ENCODE measurements at places on chromosomes 5 and 9.
A peak's percentile ranks its signal among the peaks of the same experiment; 100 is the strongest.

DNA sequence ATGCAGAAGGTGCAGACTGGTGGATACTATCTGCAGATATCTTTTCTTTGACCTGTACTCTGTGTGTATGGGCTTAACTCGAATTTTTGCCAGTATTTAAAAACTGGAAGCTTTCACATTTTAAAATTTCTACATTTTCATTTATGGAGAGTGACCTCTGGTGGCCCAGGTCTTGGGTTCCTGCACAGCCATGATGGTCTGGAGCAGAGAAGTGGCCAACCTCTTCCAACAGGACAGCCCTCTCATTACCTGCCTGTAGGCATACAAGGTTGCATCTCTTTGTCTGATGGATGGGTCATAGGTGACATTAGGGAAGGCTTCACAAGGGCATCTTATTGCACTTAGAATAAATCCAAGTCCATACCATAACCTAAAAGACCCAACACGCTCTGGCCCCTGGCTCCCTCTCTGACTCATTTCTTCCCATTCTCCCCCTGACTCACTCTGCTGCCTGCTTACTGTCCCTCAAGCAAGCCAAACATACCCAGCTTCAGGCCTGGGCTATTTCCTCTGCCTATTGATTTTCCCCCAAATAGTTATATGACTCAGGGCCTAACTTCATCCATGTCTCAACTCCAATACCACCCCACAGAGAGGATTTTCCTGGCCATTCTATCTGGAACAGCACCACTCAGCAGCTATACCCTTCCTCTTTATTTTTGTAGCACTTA lies 113.3 kb upstream of the SLC1A3 start:
- DNase-seq: no peak

GRCh38 chr5:109329333-109330237 lies 80.2 kb downstream of the PJA2 start:
- DNase-seq: peak; percentile 48

GRCh38 chr9:120265791-120266190 lies 314.2 kb downstream of the CDK5RAP2 start:
- DNase-seq: no peak

- DNase-seq: peak; percentile 95
Observed at GRCh38 chr9:95508968-95509850, 7.6 kb downstream of the PTCH1 start.

- DNase-seq: no peak
Observed at GRCh38 chr5:53027913-53028312, 38.8 kb downstream of the ITGA2 start.

GRCh38 chr9:20209391-20210340 lies 412.6 kb downstream of the MLLT3 start:
- DNase-seq: no peak
